ENCODE measurements at places on chromosomes 5 and 9. TPM values are rescaled to one million over a fixed set of nuclear protein-coding genes. Genes with fewer than 3 reads are reported as not detected.

- DNase-seq: no peak
These were observed 21.7 kb upstream of the ACTBL2 start for GRCh38 chr5:57504357-57504756.

DNA sequence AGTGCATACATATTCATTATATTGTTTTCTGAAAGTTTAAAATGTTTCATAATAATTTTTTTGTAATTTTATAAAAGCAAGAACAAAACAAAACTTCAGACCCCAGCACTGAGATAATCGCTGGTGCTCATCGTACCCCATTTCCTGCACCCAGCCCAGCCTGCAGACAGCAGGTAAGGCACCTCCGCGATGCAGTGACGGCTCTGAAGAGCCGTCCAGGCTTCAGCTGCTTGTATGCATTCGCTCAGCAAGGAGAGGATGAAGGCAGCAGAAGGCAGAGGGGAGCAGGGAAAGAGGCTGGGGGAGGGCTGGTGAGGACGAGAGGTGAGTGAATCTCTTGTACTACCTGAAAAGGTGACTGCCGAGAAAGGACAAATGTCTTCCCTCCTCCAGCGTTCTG lies 153.5 kb downstream of the TTLL11 start:
- DNase-seq: no peak

Gene PKN3
- total RNA-seq: 9.1 TPM

Gene CD180
- 0.07 TPM for total RNA-seq

Gene TNFSF8
- total RNA-seq: 34.5 TPM

Gene ADAMTSL2
- not detected for total RNA-seq

Gene ANKRD18B
- 0.79 TPM for total RNA-seq

Gene CCDC152
- 6.9 TPM for total RNA-seq

Gene ADAMTS12
- not detected for total RNA-seq

Gene PCDHA11
- total RNA-seq: not detected

- no peak for DNase-seq
These were observed 40.8 kb downstream of the SNX18 start for GRCh38 chr5:54558362-54558761.

DNA sequence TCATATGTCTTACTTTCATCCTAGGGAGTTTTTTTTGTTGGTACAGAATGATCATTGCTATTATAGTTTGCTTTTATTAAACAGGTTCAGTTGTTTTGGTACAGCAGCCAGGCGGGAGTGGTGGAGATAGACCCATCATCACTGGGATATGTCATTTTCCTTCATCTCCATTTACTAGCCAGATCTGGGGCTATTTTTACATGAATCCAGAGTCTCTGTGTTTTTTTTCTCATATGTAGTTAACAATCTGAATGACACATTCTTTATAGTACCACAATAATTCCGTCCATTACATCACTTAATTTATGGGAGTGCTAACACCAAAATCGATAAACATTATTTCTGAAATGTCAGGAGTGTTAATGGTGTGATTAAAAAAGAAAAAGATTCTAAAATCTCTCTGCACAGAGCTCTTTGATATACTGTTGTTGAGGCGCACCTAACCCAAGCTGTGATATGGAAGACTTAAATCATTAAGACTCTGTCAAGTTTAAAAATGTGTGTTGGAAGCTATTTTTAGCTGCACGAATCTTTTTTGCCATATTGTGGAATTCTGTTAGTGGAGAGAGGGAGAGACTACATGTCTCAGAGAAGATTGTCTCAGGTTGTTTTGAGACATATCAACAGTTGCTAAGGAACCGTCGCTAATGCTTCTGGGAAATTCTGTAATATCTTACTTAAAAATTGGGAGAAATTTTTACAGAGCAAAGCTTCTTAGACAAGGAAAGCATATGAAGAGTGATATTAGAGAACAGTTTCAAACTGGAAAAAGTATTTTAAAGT lies 59.6 kb downstream of the RPS23 start:
- DNase-seq: no peak

DNA sequence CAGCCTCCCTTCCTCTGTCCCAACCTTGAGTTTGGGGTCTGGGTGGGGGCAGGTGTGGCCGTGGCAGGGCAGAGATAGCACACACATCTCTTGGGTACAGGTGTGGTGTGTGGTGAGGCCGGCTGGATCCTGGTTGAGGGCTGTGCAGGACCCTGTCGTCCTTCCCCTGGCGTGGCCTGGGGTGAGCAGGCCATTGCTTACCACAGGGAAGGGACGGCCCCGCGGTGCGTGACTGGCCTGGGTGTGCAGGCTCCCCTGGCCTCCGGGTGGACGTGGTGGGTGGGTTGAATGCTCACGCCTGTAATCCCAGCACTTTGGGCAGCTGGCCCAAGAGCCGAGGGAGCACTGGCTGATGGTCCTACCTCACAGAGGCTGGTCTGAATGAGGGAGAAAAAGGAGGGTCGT lies 1.2 kb downstream of the ARRDC1 start:
- no peak for DNase-seq

Gene ZSWIM6
- 7.6 TPM for total RNA-seq

- DNase-seq: no peak
These were observed 138.2 kb upstream of the MINAR2 start for GRCh38 chr5:129609710-129610109.

GRCh38 chr5:124352312-124352711 lies 394.1 kb downstream of the ZNF608 start:
- no peak for DNase-seq

GRCh38 chr5:93800988-93801811 lies 59.8 kb upstream of the POU5F2 start:
- DNase-seq: no peak

Gene C7
- total RNA-seq: not detected

GRCh38 chr9:116204252-116204882 lies 50.8 kb downstream of the PAPPA start:
- DNase-seq: no peak

GRCh38 chr5:176503496-176503895 lies 33.7 kb downstream of the RNF44 start:
- DNase-seq: no peak

DNA sequence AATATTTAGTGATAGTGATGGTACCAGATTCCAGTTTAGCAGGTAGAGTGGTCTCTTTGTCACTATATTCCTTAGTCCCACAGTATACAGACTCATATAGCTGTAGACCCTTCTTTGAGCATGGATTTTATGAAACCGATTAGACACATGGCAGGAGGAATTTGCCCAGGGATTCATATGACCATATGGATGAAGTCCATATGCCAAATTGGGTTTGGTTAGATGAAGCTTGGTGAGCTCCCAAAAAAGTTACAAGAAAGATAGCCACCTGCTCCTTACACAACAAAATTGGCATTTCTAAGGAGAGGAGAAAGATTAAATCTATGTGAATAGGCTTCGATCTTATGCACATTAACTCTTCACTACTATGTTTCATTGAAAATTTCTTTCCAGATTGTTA lies 211.4 kb downstream of the CWC27 start:
- DNase-seq: no peak

- no peak for DNase-seq
These were observed 343.8 kb upstream of the IRX1 start for GRCh38 chr5:3251784-3252183.

- DNase-seq: no peak
These were observed 155.0 kb upstream of the MVB12B start for GRCh38 chr9:126171641-126172040.

Gene HAVCR1
- 2.7 TPM for total RNA-seq

- DNase-seq: no peak
These were observed at the start of gene SLC23A1 for GRCh38 chr5:139383275-139383992. Gene SLC23A1, minus strand, starts transcription at chr5:139383297. Its CDS starts 44 bp downstream, at chr5:139383253.

GRCh38 chr9:89455356-89455824 lies 42.5 kb downstream of the SEMA4D start:
- peak; percentile 68 for DNase-seq

- no peak for DNase-seq
These were observed 19.7 kb downstream of the FNBP1 start for GRCh38 chr9:130023144-130023787.

DNA sequence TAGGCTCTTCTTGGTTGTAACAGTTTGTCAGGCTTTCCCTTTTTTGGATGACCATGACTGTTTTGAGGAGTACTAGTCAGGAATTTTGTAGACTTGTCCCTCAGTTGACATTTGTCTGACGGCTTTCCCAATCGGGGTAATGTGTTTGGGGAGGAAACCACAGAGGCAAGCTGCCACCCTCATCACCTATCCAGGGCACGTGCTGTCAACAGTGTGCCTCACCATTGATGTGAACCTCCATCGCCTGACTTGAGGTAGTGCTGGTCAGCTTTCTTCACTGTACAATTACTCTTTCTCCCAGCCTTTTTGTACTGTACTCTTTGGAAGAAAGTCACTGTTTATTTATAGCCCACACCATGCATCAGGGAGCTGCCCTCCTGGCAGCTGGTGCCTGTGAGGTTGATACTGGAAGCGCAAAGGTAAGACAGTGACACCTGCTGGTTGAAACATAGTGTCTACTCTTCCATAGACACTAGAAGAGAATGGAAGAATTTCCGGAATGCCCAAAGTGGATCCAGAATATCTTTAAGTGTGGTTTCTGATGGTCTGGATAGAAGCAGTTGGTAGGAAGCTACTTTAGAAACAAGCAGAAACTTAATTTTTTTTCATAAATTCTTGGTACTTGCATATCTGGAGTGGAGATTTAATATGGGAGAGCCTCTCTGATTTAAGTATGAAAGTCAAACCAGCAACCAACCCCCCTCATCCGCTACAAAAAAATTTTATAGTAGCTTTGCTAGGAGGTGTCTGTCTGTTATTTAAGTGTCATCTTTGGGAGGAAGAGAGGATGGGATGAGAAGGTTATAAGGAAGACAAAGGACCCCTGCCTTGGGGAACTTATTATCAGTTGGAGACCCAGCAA lies 69.3 kb downstream of the SNX30 start:
- DNase-seq: no peak

DNA sequence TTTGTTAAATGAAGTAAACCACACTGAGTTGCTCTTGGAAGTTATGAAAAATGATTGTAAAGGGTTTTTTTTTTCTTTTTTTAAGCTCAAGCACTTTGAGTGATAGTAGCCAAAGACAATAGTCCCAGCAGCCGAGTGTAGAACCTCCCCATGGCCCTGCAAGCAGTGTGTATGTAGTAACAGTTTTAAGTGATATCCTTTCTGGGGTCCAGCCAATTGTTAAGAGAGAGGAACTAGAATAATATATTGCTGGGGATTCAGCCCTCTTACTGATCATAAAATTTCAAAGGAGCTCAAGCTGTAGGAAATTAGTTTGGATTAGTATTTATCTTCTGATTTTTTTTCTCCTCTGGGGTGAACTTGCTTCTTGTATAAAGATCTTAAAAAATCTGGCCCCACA lies 43.2 kb downstream of the NPR3 start:
- no peak for DNase-seq
